H7 (cell line): ENCODE measurements at places on chromosomes 11 and 22. TPM values are rescaled to one million over a fixed set of nuclear protein-coding genes. Genes with fewer than 3 reads are reported as not detected.

Gene MFRP
- total RNA-seq: not detected in 2 replicates

Gene KRTAP5-10
- total RNA-seq: 0.14 TPM in 1 of 2 replicates, not detected in the other

Gene GP1BB
- 3.7 and 7.3 TPM in 2 replicates for total RNA-seq

Gene DYNC2H1
- total RNA-seq: 10.3 and 11.9 TPM in 2 replicates

Gene TNNT3
- not detected in 2 replicates for total RNA-seq

Gene SLC29A2
- total RNA-seq: 23.8 and 32.1 TPM in 2 replicates

Gene NLRP14
- 0.07 and 0.11 TPM in 2 replicates for total RNA-seq

Gene DNAJB7
- not detected in 2 replicates for total RNA-seq

Gene ZNF280B
- 2.9 and 3.7 TPM in 2 replicates for total RNA-seq

Gene OR2AG2
- 0.07 TPM in 2 replicates for total RNA-seq

Gene TPBGL
- not detected in 2 replicates for total RNA-seq

Gene OLFML1
- 2.8 TPM in 1 of 2 replicates, not detected in the other for total RNA-seq

Gene ENTHD1
- not detected in 2 replicates for total RNA-seq

Gene MUC6
- total RNA-seq: not detected in 2 replicates

Gene DEFB131B
- total RNA-seq: not detected in 2 replicates

Gene FANCF
- 34.7 and 37.3 TPM in 2 replicates for total RNA-seq

Gene UPK3A
- total RNA-seq: 0.41 TPM in 1 of 2 replicates, not detected in the other

Gene INS
- not detected in 2 replicates for total RNA-seq

Gene RNF215
- total RNA-seq: 24.7 and 26.6 TPM in 2 replicates

Gene FSHB
- total RNA-seq: not detected in 2 replicates

Gene OR51Q1
- not detected in 2 replicates for total RNA-seq

Gene NNMT
- not detected in 2 replicates for total RNA-seq

Gene STK33
- total RNA-seq: 10.6 and 11.3 TPM in 2 replicates

Gene FREY1
- 0.35 and 2.3 TPM in 2 replicates for total RNA-seq

Gene POU2AF2
- total RNA-seq: not detected in 2 replicates

Gene LTO1
- total RNA-seq: 12.3 and 13.9 TPM in 2 replicates

Gene KRTAP5-11
- 0.92 TPM in 1 of 2 replicates, not detected in the other for total RNA-seq

Gene MMP7
- total RNA-seq: not detected in 2 replicates

Gene PPARA
- 1.2 and 7.8 TPM in 2 replicates for total RNA-seq

Gene CACNA1I
- total RNA-seq: 0.31 and 0.55 TPM in 2 replicates
